ENCODE measurements at places on chromosomes 5 and 9.

- DNase-seq = no peak
Observed at GRCh38 chr9:127463911-127464310, 12.6 kb downstream of the LRSAM1 start.

- DNase-seq = no peak
Observed at GRCh38 chr5:322942-323879, 1.7 kb downstream of the AHRR start.

DNA sequence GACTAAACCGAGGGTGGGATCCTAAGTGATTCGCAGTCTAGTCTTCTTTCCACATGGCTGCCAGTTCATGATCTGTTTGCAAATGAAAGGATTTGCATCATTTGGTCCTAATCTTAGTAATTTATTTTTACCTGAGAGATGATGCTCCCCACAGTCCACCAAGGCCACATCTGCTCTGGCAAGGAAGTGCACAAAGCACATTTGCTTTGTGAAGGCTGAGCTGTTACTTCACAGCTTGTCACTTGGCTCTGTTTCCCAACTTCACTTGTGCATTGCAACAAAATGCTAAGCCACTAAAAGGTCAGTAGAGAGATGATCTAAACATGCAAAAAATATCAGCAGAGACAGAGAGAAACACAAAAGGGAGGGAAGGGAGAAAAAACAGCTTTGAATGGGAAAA, 128.5 kb upstream of the VLDLR start:
- DNase-seq = no peak

DNA sequence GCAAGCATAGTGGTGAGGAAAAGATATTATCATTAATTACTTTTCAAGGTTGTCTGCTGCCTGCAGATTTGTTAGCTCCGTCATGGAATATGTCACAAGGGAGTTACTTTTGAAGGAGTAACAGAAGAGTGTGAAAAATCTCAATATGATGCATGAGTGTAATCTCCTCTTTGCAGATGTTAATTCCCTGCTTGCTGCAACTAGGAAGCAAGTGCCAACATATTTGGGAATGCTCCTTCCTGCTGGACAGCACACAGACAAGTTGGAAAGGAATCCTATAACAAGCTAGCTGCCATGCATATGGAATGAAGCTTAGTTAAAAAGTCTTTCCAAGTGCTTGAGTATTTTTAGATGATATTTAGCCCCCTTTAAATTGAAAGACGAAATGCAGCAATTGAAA, 2023.6 kb upstream of the CDH6 start:
- DNase-seq = no peak

Data from neural crest cell (in vitro differentiated cells).